ENCODE measurements at places on chromosomes 7 and 10.
A peak's percentile ranks its signal among the peaks of the same experiment; 100 is the strongest.

- DNase-seq = peak; percentile 75
Measured at GRCh38 chr10:116272440-116273283, at the start of gene GFRA1. GFRA1 (minus strand) TSS chr10:116273206; CDS start chr10:116272029, 1,177 bp downstream.

DNA sequence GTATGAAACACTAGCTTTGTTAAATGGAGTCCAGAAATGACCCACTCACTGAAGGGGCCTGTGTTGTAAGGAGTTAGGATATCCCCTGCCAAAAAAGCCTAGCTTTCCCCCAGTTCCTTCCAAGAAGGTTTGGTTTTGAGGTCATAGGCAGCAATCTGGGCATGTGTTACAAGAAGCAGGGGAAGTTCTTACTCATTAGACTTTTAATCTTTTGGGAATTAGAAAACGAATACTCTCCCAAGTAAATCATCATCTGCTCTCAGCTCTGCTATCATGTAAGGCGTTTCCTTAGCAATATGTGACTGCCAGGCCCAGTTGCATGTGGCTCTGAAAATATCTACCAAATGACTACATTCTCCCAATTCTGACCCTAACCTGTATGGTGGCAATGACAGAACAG lies 3.7 kb downstream of the NOD1 start:
- no peak for DNase-seq

- DNase-seq = no peak
Measured at GRCh38 chr7:43869867-43870240, 537 bp upstream of the MRPS24 start.

- DNase-seq = no peak
Measured at GRCh38 chr7:139711991-139712743, 65.6 kb downstream of the HIPK2 start.

DNA sequence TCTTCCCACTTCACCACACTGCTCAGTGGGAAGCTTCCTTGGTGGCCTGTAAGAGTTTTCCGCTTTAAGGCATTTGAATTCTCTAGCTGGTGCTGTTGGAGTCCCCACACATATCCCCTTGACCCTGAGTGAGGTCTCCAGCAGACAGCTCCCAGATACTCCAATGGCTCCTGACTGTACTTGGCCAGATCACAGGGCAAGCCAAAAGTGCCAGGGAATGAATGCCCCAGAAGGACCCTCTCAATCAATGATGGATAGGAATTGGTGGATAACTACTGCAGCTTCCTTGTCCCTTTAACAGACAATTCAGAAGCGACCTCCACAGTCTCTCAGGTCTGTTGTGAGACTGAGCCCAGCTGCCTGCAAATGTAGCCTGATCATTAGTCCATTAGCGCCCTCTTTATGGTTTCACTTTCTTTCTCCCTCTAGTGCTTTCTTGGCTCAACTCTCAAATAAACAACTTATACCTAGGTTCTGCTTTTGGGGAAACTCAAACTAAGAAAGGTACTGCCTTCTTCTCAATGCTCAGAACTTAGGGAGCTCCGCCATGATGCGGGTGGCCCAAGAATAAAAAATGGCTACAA lies 283.0 kb downstream of the TCF7L2 start:
- no peak for DNase-seq

DNA sequence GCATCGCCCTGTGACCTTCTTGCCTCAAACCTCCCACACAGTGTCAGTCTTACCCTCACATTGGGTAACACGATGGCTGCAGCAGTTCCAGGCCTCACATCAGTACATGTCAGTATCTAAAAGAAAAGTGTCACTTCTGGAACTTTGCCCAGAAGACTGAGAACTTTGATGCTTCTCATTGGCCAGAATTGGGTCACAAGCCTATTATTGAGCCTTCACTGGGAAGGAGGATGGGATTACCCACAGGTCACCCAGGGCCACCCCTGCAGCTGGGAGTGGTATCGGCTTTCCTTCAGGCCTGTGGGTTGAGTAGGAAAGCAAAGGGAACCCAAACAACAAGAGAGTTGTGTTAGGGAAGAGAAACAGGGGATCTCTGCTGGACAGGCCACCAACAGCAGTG lies 111.5 kb downstream of the NPY start:
- DNase-seq = no peak

GRCh38 chr10:28913436-28914237 lies 236.3 kb downstream of the BAMBI start:
- no peak for DNase-seq

- DNase-seq = no peak
Measured at GRCh38 chr10:117752103-117752502, 209.6 kb downstream of the EMX2 start.

Measured in right forelimb (tissue), 1 donor.